ENCODE measurements at places on chromosomes 6 and 20.

GRCh38 chr6:144265390-144265789 lies 19.7 kb upstream of the UTRN start:
- peak; percentile 40 for DNase-seq

DNA sequence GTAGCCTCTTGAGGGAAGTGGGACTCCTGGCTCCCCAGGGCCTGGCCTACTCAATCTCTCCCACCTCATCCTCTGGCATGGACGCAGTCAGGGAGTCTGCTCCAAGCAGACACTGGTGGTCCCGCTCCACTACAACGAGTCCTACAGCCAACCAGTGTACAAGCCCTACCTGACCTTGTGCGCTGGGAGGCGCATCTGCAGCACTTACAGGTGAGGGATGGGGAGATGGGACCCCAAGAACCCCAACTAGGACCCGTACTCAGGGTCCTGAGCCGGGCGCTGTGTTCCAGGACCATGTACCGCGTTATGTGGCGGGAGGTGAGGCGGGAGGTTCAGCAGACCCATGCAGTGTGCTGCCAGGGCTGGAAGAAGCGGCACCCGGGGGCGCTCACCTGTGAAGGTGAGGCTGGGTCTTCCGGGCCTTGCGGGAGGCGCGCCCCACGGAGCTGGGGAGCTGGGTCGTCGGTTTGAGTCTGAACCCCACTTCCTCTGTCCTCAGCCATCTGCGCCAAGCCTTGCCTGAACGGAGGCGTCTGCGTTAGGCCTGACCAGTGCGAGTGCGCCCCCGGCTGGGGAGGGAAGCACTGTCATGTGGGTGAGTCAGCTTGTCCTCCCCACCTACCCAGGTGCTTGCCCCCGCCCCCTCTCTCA lies 2.1 kb downstream of the EGFL8 start:
- no peak for DNase-seq

- peak; percentile 15 for DNase-seq
Observed at GRCh38 chr20:6829510-6830116, 62.1 kb downstream of the BMP2 start.

- no peak for DNase-seq
Observed at GRCh38 chr20:58523971-58524315, 8.7 kb upstream of the APCDD1L start.

- no peak for DNase-seq
Observed at GRCh38 chr6:39407446-39407993, 85.0 kb upstream of the KCNK16 start.

DNA sequence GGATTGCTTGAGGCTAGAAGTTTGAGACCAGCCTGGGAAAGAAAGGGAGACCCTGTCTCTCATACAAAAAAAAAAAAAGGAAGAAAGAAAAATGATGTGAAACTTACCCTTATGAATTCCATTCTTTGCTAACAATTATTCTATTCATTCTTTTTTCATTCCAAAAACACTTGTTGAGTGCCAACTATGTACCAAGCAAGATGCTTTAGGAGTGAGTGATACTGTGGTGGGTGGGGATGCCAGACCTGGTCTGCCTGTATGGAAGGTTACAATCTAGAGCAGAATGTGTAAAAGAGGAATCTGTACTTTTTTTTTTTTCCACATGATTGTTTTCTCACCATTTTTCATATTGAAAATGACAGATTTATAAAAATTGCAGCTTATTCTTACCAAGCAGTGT lies 73.8 kb upstream of the TULP1 start:
- no peak for DNase-seq

DNA sequence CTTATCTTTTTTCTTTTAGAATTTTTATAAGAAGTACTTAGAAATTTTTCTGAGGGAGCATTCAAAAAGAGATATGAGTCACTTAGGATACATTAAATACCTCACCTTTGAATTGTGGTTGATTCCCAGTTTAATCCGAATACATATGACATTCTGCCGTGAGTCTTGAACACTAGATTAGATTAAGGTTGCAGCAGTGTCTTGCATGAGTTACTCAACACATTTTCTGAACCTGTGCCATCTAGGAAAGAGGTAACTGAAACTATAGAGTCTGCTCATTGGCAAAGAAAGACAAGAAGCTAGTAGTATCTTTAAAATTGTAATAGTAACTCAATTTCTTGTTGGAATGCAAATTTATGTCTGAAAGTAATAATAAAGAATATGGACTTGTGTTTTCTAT lies 14.9 kb downstream of the PEX3 start:
- no peak for DNase-seq

DNA sequence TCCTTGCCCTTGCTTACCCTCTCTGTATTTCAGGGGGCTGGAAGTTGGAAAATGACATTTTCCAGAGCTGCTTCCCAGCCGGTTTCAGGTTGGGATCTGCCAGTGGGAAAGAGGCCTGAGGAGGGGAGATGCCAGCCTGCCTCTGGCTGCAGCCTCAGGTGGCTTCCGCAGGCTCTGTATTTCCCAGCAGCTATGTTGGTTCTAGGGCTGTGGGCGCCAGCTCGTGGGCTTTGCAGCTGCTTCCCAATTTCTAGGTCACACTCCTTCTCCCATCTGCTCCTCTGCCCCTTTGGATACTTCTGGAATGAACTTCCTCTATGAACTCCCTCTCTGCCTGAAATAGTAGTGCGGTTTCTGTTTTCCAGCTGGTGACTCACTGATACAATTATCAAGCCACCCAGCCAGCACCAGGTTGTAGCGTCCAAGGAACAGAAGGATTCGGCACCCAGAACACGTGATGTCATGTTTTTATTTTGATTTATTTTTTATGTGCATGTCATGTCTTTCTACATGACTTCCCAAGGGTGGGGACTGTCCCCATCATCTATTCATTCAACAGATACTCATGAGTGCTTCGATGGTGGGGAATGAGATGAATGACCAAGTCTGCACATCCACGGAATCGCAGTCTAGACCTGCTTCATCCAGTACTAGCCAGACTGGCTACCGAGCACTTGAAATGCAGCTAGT lies 38.0 kb downstream of the TGM2 start:
- no peak for DNase-seq

DNA sequence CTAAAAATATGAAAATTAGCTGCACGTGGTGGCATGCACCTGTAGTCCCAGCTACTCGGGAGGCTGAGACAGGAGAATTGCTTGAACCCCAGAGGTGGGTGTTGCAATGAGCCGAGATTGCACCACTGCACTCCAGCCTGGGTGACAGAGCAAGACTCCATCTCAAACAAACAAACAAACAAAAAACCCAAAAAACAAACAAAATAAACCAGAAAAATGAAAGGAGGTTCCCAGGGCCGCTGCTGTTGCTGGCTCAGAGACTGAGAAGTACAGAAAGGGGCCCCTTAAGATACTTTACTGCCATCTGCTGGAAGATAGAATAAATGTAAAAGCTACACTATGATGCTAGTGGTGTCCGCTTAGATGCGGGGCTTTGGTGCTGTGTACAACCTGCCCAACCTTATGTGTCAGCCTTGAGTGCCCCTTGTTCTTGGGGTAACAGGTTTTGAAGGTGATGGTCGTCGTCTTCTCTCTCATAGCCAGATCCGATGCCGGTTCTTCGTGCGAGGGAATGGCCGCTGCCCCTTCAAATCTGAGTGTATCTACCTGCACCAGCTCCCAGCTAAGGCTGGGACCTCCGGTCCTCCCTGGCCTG lies 2.8 kb upstream of the FANCE start:
- no peak for DNase-seq

DNA sequence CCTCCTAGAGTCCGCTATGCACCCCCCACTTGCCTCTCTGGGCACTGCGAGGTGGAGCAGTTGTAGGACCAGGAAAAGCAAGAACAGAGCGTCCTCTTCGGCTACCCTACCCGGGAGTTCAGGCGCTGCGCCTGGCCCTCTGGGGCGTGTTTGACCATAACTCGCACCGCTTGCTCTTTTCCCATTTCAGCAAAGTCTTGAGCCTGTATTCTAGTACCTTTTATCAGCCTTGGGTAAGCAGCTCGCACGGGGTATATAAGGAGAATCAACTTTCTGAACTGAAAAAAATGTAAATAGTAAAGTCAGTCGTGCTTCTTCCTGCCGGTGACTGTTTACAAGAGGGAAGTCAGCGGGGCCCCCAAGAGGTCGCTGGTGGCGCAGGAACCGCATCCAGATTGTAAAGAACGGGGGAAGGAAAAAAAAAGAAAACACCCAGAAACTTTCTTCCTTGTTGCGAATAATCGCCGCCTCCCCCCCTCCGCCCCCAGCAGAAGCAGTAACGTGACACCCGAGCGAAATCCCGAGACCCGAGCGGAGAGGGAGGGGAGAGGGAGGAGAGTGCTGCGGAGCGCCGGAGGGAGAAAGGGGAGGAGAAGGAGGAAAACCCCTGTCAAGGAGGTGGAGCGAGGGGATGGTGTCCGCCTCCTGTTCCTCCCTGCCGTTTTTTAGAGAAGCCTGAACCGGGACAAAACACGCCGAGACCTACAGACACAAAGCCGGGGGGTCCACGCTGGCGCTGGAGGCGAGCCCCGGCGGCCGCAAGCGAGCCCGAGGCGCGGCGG lies at the start of gene UST:
Gene UST (plus strand): TSS at position 668 of the 782 bp plus-strand sequence. CDS start 401 bp downstream, outside the sequence.
- peak; percentile 11 for DNase-seq

DNA sequence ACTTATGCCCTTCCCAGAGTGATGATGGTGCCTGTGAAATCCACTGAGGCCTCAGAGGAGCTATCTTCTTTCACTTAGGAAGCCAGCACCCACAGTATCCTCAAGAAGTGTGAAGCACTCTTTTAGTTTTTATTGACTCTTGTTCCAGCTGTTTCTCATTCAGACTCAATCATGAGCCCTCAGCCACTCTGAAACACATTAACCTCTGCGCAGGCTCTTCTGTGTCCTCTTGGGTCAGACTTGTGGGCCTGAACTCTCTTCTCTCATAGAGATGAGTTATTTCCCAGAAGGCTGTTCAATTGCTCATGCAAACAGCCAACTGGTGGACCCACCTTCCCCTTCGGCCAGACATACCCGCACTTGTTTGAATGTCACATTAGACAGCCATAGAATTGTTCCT lies 27.8 kb upstream of the PREP start:
- DNase-seq: no peak

DNA sequence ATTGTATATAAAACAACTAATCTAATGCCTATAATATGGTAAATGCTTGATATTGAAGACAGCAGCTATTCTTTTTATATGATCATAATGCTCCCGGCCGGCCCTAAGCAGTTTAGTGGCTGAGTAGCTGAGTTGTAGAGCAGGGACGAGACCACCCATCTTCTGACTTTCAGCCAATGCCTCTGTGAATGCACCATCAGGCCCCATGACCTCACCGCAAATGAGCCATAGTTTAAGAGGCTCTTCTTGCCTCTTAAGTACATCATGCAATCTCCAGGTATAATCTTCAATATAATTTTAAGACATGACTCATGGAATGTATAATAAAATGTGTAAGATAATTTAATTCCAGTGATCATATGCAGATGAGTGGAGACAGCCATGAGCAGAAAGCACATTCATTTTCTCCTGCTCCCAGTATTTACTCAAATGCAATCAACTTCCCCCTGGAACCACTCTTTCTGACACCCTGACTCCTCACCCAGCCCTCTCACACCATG lies 78.9 kb upstream of the SNX9 start:
- no peak for DNase-seq

DNA sequence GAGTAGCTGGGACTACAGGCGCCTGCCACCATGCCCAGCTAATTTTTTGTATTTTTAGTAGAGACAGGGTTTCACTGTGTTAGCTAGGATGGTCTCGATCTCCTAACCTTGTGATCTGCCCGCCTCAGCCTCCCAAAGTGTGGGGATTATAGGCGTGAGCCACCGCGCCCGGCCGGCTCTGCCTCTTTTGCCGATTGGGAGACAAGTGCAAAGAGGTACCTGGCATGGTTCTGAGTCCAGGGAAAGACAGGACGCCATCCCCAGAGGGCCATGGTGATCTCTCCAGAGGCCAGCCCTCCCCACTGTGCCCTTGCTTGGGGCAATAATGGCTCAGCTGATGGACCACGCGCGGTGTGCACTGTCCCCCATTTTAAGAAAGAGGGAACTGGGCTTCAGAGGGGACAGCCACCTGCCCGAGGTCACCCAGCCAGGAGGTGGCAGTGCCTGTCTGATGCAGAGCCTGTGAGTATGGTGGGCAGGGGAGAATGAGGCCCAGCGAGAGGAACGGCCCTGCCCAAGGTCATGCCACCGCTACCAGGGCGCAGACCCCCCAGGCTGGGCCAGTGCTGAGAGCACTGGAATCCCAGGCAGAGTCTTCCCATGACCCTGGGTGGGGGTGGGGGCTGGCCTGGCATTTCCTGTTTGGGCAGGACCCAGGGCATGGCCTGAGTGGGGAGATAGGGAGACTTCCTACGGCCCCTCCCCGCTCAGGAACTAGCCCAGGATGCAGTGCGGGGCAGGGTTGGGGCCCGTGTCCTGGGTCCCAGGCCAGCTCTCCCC lies 61.0 kb downstream of the SNAI1 start:
- no peak for DNase-seq

GRCh38 chr20:31675828-31676608 lies 38.3 kb downstream of the COX4I2 start:
- DNase-seq: no peak

DNA sequence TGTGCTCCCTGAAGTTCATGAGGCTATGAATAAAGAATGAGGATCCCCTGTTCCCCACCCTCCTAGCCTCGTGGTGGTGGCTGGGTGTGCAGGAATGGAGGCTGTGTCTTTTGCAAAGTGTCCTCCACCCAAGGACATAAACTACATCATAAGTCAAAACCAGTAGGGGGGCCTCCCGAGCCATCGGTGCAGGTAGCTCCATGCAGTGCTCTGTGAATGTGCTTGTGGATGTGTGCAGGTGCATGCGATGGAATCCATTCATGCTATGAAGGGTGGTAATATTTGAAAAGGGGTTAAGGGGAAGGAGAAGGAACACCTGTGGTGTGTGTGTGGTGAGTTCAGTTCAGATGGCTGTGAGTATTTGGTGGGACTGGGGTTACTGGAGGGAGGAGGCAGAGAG lies 197.3 kb downstream of the NRN1 start:
- no peak for DNase-seq

DNA sequence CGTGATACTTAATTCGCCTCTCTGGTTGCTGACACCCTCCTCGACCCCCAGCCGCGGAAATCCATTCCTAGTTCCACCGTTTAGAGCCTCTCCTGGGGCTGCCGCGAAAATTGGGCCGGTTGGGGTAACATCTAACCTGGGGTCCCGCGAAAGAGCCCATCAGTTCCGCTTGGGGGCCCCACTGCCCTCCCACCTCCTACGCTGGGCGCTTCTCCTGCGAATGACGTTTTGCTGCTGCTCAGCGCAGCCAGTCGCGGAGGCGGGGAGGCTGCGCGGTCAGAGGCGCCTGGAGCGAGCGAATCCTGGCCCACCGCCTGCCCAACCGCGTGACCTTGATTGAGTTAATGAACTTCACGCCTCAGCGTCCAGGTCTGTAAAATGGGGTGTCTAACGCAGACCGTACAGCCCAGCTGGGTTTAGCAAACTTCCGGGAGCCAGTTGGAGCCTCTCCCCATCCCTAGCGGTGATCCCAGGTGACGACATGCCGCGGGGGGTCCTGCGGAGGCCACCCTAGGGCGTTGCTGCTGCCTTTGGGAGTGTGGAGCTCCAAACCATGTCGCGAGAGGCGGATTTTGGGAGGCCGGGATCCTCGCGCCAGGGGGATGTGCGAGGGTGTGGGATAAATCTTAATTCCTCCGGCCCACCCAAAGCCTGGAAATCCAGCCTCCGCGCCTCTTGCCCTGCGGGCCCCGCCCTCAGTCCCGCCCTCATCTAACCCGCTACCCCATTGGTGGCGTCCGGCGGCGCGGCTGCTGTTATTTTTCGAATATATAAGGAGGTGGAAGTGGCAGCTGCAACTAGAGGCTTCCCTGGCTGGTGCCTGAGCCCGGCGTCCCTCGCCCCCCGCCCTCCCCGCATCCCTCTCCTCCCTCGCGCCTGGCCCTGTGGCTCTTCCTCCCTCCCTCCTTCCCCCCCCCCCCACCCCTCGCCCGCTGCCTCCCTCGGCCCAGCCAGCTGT lies at the start of gene CDC25B:
Gene CDC25B (plus strand): TSS at position 800 of the 958 bp plus-strand sequence. CDS start 222 bp downstream, outside the sequence.
- no peak for DNase-seq

- no peak for DNase-seq
Observed at GRCh38 chr20:16714751-16715150, 15.1 kb upstream of the SNRPB2 start.

- DNase-seq: peak; percentile 89
Observed at GRCh38 chr6:168007592-168008338, 10.3 kb downstream of the KIF25 start.

Measured in keratinocyte (primary cell).